ENCODE measurements at places on chromosomes 3 and 15.

- DNase-seq = no peak
Measured at GRCh38 chr15:28977377-28978010, 91.7 kb downstream of the APBA2 start.

DNA sequence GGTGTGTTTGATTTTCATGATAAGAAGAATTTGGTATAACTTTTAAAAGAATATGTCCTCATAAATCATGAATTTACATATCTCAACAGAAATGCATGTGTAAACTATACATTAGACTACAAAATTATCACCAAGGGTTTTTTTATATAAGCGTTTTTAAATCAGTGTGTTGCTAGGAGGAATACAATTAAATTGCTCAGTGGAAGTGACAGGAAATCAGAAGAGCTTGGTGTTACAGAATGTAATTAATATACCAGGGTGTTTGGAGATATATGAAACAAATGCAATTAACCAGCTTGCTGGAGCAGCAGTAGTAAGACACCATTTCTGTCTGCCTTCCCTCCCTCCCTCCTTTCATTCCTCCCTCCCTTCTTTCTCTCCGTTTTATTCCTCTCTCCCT lies 2.4 kb downstream of the ROBO2 start:
- DNase-seq = no peak

DNA sequence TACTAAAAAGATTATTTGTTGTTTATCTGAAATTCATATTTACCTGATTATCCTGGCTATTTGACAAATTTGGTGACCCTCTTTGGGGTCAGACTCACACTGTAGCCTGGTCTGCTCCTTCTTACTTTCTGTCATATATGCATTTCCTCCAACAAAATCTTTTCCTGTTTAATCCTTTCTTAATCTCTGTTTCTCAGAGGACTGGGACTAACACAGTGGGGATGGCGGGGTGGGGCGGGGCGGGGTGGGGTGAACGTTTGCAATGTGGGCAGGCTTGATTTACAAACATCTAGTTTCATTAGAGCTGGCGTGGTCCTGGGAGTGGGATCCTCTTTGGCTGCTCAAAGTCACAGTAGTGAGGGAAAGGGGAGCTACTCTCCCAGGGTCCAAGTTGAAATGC lies 35.3 kb upstream of the CDCP1 start:
- no peak for DNase-seq

DNA sequence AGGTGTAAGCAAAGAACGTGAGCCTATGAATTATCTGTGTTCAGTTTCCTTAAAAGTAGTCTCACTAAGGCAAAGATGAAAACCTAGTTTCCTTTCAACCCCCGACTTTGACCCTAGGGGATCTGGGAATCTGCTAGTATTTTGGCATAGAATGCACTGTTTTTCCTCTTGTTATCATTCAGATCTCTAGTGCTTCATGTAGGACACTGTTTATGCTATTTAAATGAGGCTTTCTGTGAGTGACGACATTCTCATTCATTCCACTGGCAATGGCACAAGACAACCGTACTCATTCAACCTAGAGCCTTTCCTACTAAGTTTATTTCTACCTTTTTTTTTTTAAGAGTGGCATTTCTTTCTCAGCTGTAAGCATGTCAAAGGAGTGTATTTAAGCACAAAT lies 67.0 kb downstream of the CHAC1 start:
- DNase-seq = no peak

DNA sequence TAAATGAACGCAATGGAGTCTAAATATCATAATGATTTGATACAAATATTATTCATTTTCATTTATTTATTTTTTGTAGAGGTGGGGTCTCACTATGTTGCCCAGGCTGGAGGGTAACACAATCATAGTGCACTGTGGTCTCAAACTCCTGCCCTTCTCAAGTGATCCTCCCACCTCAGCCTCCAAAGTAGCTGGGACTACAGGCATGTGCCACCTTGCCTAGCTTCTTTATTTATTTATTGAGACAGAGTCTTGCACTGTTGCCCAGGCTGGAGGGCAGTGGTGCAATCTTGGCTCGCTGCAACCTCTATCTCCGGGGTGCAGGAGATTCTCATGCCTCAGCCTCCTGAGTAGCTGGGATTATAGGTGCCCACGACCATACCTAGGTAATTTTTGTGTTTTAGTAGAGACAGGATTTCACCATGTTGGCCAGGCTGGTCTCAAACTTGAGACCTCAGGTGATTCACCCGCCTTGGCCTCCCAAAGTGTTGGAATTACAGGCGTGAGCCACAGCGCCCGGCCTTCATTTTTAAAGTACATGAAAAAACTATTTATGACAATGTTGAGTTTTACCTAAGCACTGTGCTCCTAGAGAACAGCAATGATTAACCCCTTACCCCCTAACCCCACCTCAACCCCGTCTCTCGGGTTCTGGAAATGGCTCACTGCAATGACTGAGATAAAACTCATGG lies 4.0 kb upstream of the AEN start:
- no peak for DNase-seq

- DNase-seq = no peak
Measured at GRCh38 chr3:8266730-8267131, 234.9 kb upstream of the LMCD1 start.

DNA sequence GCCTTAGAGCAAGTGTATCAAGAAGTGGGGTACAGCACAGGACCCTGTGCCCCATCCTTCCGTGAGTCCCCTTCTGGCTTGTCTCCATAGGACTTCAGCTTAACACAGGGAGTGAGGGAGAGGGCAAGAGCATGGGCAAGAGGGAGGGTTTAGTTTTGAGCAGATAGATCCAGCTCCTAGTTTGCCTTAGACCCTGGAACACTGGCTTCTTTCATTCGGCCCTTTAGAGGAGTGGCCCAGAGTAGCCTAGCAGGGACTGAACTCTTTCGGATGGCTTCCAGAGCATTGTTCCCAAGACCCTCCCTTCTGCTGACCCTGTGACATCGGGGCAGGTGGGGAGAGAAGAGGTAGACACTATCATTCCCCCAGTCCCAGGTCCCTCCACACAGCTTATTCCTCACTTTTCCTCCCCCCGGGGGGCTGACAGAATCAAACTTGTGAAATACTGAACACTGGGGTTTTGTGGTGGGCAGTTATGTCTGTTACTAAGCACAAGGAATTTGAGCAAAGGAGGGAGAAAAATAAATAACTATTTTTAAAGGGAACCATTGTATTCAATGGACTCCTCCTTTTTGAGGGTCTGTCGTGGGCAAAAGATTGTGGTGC lies 289.6 kb upstream of the C2CD4B start:
- DNase-seq = no peak

GRCh38 chr15:67505675-67506572 lies 15.0 kb upstream of the C15orf61 start:
- DNase-seq = no peak

GRCh38 chr3:87900061-87900460 lies 158.7 kb downstream of the CGGBP1 start:
- no peak for DNase-seq

DNA sequence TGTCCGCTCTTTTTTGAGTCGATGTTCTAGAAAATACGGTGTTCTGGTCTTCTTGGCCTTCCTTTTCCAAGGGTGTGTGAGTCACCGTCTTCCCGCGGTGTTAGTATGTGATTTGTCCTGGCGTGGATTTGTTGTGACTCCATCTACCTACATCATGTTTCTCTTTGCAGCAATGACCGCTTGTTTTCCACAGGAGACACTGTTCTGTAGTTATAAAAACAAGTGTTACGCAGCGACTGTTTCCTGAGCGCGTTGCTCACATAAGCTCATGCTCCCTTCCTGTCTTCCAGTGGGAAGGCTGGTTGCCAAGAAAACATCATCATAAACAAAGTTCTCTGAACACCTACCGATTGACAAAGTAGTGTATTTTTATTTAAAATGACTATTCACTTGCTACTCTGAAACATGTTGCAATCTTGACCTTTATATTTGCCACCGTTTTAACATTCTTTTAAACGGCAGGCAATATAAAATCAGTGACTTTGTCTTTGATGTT lies 19.0 kb downstream of the USP13 start:
- DNase-seq = no peak

- no peak for DNase-seq
Measured at GRCh38 chr15:62109982-62110851, 43.4 kb downstream of the C2CD4A start.

DNA sequence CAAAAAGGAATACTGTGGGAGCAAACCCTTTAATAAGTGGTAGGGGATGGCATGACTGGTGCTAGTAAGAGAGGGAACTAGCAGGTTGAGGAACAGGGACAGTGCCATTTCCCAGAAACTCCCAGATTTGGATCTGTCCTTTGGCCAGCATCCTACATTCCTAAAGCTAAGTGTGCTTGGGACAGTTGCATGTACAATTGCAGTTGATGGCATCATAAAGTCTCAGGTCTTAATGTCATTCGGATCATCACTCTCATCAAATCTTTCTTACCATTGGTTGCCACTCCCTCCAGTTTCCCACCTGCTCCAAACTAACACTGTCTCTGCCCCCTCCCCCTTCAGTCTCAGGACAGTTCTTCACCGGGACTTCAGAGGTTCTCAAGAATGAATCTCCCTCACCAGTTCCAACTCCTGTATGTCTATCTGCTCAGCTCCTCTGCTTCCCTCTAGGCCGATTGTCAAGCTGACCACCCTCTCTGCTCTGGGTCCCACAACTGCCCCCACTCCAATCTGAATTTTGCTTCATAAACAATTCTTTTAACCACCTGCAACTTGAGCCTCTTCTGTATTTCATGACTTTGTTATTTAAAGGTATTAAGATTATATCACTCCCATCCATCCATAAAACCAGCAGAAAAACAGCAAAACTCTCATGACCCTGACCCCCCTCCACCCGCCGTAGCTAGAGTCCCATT lies 260.8 kb downstream of the CGGBP1 start:
- DNase-seq = no peak

GRCh38 chr3:64972793-64973192 lies 285.0 kb upstream of the ADAMTS9 start:
- no peak for DNase-seq

DNA sequence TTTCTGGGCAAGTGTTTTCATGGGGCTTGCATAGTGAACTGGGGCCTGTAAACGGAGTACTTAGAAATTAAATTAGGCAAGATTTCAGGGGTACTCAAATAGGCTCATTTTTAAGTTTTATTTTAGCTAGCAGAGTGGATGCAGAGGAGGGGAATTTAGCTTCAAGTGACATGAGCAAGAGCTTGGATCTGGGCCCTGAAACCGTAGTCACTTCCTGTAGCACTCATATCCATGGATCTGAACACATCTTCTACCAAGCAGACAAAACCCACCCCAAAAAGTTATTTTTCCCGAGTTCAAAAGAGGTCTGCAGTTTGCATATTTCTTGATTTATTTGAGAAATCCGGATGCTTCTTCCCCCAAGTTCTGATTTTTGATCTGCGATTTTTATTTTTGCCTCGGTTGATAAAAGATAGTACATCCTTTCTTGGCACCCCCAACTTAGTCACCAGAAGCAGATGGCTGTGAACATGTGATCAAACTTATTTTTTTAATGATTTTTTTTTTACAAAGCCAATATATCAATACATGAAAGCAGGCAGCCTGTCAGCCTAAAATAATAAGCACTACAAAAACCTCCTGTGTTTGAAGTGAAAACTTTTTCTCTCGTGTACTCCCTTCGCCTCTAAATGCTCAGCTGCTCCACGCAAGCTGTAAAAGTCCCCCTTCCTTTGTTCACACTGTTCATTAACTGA lies 36.6 kb upstream of the STT3B start:
- DNase-seq = no peak

DNA sequence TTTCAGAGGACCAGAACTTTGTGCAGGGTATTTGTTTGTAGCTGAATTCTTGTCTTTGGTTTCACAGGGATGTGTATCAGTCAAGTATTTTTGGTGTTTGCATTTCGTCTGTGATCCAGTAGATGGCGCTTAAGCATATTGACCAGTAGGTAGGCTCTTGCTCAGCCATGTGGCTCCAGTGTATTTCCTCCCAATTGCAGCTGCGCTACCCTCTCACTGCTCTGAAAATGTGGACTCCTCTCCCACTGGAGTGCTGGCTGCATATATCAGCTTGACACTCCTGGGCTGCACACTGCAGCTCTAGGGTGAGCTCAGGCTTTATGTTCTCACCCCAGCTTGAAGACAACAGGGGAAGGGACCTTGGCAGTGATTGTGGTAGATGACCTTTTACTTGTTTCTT lies 1264.3 kb upstream of the ALCAM start:
- no peak for DNase-seq

GRCh38 chr3:115396801-115397200 lies 226.5 kb upstream of the GAP43 start:
- DNase-seq = no peak

DNA sequence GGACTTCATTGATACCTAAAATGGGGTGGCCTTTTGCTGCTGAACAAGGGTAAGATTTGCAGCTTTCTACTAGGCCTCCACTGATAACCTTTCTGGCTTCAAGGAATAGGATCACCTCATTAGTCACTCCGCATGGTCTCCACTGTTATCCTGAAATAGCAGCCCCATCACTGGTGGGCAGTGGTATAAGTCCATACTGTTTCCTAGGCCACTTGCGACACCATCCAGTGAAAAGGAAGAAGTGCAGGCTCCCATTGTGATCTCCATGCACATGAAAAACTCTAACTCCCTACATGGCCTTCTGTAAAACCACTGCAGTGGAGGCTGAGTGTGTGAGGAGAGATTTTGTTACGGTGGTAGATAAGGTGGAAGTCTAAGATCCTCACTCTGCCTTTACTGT lies 1455.9 kb downstream of the SI start:
- DNase-seq = no peak

GRCh38 chr15:34716111-34716510 lies 38.7 kb downstream of the GJD2 start:
- no peak for DNase-seq

- DNase-seq = no peak
Measured at GRCh38 chr15:60760646-60761504, 281.9 kb upstream of the ICE2 start.

- DNase-seq = no peak
Measured at GRCh38 chr15:36265422-36265821, 314.0 kb upstream of the CDIN1 start.

DNA sequence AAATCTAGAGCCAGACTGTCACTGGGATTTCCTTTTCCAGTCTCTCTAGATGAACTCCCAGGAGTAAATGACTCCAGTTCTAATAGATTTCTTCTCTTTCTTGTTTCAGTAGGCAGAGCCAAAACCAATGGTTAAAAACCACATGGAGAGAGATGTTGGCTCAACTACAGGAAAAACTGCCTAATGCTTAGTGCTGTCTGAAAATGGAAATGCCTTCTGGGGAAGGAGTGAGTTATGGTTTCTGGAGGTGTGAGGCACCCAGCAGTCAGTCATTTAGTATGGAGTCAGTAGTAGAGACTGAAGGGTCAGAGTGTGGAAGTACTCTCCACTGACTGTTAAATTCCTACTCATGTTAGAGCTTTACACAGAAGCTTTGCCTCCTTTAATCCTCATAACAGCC lies 136.7 kb downstream of the CCNL1 start:
- no peak for DNase-seq

GRCh38 chr3:112048911-112049310 lies 14.4 kb downstream of the TMPRSS7 start:
- DNase-seq = no peak

DNA sequence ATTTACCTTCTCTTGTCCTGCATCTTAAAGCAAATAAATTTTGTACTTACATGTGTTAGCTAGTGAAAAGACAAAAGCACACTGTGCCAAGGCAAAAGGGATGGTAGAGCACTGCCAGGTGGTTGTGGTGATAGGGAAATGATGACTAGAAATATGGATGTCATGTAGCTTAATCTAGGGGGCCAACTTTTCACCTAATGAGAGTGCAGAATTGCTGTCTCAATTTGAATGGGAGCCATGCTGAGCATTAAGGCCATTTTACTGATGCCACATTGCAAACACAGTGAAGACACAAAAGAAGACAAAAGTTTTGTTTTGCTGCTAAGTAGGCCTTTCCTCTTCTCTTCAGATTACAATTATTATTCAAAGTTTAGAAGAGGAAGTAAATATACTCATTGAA lies 274.7 kb downstream of the PDCD6IP start:
- no peak for DNase-seq

GRCh38 chr15:74234598-74234875 lies 1.6 kb upstream of the CCDC33 start:
- no peak for DNase-seq

Measured in T-helper 1 cell (primary cell).